Germinal center (tissue), 1 donor: ENCODE measurements at places on chromosomes 7 and 10.

DNA sequence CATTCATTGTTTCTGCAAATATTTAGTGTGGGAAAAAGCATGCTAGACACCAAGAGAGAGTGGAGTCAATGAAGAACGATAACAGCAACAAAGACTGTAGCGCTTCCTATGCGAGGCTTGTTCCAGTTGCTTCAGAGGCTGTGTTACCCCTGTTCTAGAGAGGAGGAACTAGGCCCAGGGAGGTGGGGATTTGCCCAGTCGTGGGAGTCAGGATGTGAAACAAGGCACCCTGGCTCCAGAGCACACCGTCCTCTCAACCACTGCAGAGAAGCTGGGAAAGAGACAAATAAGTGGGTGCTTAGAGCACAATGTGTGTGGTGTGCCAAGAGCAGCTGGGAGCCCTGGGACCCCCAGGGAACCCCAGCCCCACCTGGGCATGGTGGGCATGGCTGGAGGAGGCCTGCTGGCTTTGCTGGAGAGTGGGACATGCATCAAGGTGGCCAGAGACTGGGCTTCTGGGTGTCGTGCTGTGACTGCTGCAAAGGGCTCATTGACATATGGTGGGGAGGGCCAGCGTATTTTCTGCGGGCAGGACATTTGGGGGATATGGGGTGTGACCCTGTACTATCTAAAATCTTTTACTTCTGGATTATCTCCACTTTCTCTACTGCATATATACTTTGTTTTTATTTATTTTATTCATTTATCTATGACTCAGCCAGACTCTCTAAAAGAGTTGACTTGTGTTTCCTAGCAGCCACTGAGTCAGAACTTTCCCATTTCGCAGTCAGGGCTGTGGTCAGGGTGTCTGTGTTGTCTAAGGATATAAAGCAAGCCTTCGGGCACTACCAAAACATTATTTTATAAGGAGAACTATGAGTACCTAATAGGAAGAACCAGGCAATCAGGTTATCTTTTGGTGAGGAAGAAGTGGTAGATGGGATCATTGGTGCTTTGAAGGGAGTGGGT is 95.4 kb downstream of the TCF7L2 start:
- no peak for DNase-seq

DNA sequence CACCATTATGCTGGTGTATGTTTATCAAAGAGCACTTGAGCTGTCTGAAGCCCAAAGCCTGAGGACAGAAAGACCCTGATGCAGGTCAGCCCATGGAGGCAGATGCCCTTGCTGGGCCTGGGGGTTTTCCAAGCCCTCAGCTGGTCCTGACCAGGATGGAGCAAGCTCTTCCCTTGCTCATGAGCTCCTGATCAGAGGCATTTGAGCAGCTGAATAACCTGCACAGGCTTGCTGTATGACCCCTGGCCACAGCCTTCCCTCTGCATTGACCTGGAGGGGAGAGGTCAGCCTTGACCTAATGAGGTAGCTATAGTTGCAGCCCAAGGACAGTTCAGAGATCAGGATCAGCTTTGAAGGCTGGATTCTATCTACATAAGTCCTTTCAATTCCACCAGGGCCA is 13.0 kb downstream of the AQP1 start:
- no peak for DNase-seq

- DNase-seq = no peak
These were observed 327.2 kb downstream of the DNAJB6 start for GRCh38 chr7:157664034-157664433.

DNA sequence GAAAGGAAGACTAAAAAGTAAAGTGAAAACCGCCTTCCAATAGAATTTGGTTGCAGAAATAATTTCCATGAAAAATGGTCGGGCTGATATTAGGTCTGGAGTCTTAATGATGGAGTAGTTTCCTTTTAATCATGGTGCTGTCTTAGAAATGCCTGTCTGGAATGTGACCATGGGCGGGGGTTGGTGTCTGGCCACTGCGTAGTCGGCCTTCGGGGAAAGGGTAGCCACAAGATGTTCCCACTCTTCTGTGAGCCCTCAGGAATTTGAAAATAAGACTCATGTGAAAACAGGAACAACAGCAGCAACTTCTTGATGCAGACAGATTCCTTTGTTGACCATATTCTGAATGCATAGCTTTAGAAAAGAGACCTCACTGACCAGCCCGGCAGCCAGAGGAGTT is 176.8 kb downstream of the KIAA1217 start:
- DNase-seq = no peak

- DNase-seq = no peak
These were observed 73.4 kb downstream of the MYOF start for GRCh38 chr10:93408783-93409182.

DNA sequence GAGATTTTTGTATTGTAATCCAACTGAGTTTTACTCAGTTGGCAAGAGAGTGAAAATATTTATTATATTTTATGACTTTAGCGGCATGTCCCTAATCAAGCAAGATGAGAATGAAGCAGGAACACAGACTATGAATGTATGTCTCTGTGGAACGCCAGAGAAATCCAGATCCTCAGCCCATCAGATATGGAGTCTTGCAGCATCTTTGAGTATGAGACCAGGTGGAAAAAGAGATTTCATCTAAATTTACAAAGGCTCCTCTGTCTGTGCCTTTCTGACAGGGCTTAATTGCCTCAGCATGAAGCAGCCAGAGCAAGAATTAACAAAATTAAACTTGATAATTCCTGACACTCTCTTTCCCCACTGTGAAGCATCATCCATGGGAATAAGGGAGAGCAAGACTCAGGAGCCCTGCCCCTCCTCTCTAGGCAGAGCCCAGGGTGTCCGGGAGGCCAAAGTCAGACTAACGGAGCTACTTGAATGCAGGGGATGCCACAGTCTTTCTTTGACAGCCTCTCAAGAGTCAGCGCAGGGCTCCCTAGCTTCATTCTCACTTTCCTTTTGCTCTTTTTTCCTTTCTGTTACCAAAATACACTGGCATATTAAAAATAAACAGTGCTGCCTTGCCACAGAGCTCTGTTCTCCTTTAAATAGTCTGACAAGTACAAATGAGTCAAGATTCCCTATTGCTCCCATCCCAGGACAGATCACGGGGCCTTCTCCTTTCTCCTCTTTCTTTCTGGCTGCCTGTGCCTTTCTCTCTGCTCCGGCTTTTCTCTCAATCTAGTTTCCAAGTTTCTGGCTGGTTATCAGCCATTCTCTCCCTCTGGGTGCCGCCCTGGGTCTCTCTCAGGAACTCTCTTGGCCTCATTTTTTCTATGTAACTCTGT is 132.2 kb upstream of the INHBA start:
- DNase-seq = no peak

DNA sequence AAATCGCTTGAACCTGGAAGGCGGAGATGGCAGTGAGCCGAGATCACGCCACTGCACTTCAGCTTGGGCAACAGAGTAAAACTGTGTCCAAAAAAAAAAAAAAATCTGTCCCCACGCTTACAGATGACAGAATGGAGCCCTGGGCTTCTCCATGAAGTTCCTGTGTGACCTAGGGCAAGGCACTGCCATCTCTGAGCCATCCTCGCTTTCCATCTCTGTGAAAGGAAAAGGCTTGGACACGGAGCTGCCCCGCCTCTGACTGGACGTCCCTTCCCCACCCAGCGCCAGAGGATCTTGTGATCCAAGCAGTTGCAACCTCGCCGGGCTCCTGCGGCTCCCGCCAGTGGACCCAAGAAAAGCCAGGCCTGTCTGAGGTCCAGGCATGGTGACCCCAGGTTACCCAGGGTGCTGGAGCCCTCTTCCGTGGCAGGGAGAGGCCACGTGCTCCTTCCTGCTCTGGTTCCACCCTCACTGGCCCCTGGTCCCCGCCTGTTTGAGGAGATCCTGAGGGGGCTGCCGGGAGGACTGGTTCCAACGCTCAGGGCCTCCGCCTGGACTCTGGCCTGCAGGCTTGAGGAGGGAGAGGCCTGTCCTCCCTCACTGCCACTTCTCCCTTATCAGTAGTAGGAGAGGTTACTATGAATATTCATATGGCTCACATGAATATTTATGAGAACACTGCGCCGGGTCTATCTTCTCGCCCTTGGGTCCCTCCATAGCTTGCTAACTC is 25.6 kb upstream of the ELFN1 start:
- DNase-seq = no peak

DNA sequence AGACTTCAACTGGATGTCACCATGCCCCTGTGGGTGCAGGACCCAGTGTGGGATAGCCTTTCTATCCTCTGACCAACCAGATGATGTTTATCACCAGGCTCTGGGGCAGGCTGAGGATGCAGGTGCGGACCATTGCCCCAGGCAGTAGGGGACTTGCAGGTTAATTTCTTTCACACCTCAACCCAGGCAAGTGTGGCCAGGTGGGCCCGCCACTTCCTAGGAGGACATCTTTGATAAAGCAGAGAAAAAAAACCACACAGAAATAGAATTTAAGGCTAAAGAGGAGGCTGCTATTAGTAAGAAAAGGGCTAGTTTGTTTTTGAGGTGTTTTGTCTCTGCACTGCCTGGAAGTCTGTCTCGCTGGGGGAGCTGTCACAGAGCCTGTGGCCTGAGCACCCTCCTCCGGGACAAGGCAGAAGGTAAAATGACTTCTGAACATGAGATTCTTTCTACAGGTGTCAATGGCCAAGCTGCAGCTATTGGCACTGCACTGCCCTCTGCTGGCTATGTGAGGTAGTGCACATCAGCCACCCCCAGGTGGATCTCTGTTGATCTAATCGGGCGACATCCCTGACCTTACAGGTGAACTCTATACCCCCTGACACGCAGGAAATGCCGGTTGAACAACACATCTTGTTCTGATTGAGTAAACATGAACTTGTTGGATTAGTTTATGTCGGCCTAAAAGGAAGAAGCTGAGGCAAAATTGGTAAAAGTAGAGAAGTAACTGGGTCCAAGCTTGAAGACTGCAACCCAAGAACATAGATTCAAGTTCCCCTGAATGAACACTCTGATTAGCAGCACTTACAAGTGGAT is 21.0 kb downstream of the UPP1 start:
- peak; percentile 78 for DNase-seq

- DNase-seq = no peak
These were observed 16.1 kb upstream of the ABCC2 start for GRCh38 chr10:99766302-99766681.
